ENCODE measurements at places on chromosomes 7 and 10.

DNA sequence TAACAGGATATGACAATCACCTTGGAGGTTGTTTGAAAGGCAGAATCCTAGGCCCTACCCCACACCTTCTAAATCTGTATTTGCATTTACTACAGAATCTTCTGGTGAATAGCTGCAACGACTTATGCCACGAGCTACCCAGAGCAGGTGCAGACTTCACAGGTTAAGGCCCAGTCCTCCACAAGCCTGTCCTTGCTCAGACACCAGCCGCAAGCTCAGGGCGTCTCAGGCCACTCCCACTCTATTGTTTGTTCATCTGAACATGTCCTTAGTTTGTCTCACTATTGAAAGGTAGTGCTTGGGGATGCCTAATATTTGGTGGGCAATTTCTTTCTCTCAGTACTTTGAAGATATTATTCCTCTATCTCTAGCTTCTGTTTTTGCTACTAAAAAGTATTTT lies 18.9 kb upstream of the RBM33 start:
- no peak for DNase-seq

GRCh38 chr10:131755200-131755599 lies 145.6 kb upstream of the PPP2R2D start:
- DNase-seq, result no peak

DNA sequence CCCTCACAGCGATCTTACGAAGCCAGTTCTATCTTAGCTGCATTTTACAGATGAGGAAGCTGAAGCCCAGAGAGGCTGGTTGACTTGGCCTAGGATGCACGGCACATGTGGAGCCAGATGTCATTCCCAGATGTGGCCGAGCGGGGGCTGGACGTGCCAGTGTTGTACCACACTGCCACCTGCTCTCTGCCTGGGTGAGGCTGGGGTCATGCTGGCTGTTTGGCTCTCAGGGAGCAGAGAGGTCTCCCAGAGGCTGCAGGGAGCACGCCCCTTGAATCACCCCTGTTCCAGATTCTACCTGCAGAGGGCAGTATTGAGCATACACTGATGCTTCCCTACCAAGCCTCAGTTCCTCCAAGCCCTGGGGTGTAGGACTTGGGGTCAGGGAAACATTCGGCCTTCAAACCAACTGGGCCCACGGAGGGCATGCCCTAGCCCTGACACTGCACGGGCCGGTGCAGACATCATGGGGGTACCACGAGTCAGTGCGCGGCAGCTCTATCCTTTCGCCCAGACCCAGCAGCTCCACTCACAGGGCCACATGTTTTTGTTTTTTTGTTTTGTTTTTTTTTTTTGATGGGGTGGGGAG lies 3.8 kb upstream of the GTF2IRD1 start:
- DNase-seq, result no peak

- DNase-seq, result no peak
These were observed 2.2 kb downstream of the CFAP46 start for GRCh38 chr10:132939957-132940790.

DNA sequence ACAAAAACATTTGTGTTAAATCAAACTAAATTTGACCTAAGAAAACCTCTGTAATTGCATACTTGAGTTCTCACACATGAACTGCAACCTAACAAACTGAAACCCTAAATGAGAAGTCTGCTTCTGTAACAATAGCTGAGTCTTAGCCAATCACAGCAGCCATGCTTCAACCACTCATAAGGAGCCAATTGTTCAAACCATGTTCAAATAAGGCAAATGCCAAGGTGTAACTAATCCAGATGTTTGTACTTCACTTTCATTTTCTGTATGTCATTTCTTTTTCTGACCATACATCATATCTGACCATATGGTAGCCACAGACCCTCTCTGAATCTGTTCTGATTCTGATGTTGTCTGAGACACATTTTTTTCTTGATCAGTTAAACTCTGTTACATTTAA lies 47.5 kb upstream of the ANTXRL start:
- DNase-seq, result no peak

GRCh38 chr7:99422186-99422585 lies 13.4 kb downstream of the BUD31 start:
- no peak for DNase-seq

GRCh38 chr10:2834214-2834613 lies 233.1 kb upstream of the PFKP start:
- DNase-seq, result no peak

- DNase-seq, result no peak
These were observed 349.6 kb downstream of the DNAJB6 start for GRCh38 chr7:157686285-157686894.

DNA sequence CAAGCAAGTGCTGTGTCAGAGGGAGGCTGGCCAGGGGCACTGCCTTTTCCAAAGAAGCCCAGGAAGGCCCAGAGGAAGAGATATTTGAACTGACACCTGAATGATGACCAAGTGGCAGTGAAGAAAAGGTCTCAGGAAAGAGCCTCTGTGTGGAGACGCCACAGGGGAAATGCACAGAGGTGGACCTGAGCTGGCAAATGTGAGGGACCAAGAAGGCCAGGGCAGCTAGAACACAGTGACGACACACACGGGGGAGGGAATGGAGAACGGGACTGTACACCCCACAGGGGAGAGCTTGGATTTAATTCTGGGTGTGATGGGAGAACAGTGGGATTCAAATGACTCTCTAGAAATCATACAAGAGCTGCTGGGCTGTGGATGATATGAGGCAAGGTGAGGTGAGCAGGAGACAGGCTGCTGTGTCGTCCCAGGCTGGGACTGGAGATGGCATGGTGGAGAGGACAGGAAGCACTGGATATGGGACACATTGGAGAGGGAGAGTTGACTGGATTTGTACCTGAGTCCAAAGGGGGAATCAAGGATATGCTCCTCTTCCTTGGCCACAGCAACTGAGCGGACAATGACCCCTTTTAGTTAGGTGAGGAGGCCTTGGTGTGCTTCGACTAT lies 84.2 kb upstream of the DDC start:
- no peak for DNase-seq

DNA sequence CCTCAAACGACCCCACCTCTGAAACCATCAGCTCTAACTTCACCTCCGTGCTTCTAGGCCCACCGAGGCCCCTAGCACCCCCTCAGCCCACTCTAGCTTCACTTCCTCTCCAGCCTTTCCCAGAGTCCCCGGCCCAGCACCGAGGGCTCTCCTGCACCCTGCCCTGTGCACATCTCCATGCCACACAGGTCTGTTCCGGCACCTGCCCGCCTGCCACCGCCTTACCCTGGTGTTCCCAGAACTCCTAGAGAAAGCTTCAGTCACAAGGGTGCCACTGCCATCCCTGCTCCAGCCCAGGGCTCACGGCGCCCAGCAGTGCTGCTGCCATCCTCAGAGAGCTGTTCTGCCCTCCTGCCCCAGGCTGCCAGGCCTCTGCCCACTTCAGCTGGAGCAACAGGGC lies 61.3 kb upstream of the INSIG1 start:
- no peak for DNase-seq

DNA sequence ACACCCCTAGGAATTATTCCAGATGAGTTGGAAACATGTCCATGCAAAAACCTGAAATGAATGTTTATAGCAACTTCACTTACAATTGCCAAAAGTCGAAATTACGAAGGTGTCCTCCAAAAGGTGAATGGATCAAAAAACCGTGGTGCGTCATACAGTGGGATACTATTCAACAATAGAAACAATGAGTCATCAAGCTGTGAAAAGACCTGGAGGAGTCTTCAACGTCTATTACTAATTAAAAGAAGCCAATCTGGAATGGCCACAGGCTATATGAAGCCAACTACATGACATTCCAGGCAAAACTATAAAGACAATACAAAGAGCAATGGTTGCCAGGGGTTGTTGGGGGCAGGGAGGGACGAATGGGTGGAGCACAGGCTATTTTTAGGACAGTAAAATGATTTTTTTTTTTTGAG lies 12.6 kb upstream of the PPP2R2D start:
- DNase-seq, result no peak

GRCh38 chr10:105699504-105699903 lies 1058.4 kb downstream of the SORCS3 start:
- DNase-seq, result no peak

GRCh38 chr10:77319557-77319956 lies 318.1 kb downstream of the KCNMA1 start:
- no peak for DNase-seq

- no peak for DNase-seq
These were observed 402.6 kb downstream of the SORCS1 start for GRCh38 chr10:106761906-106762305.

GRCh38 chr10:102904346-102904745 lies 13.7 kb upstream of the CNNM2 start:
- no peak for DNase-seq

- peak; percentile 10 for DNase-seq
These were observed 87.1 kb downstream of the SLC16A9 start for GRCh38 chr10:59622320-59623132.

- DNase-seq, result no peak
These were observed 1.9 kb upstream of the PLAU start for GRCh38 chr10:73908853-73909539.

- DNase-seq, result no peak
These were observed 220.3 kb upstream of the STK17A start for GRCh38 chr7:43362652-43363034.

GRCh38 chr7:158001621-158002320 lies 585.9 kb downstream of the PTPRN2 start:
- peak; percentile 70 for DNase-seq

- DNase-seq, result no peak
These were observed 658.0 kb upstream of the FOXK1 start for GRCh38 chr7:4024133-4024532.

DNA sequence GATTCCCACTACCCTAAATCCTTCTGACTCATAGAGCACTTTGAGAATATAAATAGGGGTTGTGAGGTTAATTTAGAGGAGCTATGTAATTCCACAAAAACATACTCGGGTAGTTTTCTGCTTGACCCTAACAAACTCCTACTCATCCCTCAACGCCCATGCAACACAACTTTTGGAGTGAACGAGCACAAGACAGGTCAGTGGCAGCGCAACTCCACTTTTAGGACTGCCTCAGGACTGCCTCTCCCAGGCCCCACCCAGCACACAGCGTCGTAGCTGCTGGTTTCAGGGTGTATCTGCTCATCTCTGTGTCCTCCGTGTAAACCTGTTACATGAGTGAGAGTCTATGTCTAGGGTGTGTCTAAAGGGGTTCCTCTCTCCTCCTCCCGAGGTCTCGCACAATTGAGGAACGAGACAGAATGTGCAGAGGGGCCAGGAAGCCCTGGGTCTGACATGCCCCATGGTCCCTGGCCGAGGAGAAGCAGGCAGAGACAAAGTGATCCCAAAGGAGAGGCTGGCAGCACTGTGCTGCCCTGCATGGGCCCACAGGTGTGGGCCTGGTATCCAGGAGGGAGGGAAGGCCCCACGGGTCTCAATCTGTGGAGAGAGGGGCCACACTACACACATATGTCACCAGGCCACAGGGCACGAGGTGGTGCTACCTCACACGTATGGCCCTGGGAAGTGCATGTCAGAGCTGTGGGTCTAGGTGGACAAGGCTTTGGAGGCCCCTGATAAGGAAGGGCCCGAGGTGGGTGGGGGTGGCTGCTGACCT lies 45.5 kb downstream of the CAMK2B start:
- DNase-seq, result no peak

- DNase-seq, result no peak
These were observed 80.4 kb downstream of the ADK start for GRCh38 chr10:74231375-74231774.

GRCh38 chr7:26307226-26307625 lies 15.6 kb downstream of the SNX10 start:
- no peak for DNase-seq

GRCh38 chr7:136923111-136923667 lies 54.7 kb downstream of the CHRM2 start:
- no peak for DNase-seq

DNA sequence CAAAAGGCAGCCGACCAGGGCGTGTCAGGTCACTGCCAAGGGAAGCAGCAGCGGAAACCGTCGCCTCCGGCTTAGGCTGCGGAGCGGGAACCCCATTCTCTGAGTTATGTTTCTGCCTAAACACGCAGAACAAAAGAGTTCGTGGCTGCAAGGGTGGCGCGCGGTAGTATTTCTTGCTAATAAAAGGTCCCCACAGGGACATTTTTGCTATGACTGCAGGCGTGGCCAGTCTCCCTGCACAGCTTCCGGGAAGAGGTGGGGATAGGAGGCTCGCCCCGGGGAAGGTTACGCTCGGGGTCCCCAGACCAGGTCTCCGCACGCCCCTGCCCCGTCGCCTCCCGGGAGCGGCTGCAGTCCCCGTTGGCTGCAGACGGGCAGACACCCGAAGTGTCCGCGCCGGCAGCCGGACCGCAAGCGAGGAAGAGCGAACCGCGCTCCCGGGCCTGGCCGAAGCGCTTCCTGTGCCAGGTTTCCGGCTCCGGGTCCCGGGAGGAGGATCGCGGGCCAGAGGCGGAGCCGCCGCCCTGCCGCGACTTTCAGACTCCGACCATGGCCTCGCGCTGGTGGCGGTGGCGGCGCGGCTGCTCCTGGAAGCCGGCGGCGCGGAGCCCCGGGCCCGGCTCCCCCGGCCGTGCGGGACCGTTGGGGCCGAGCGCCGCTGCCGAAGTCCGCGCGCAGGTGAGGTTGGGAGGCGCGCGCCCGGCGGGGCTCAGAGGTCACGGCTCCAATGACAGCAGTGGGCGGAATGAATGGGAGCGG lies at the start of gene PDSS1:
PDSS1 (plus strand) TSS at position 539 of the 759 bp plus-strand sequence; CDS start at position 550, 11 bp downstream.
- peak; percentile 42 for DNase-seq

- DNase-seq, result no peak
These were observed 553 bp upstream of the ADD3 start for GRCh38 chr10:110007161-110007700.

DNA sequence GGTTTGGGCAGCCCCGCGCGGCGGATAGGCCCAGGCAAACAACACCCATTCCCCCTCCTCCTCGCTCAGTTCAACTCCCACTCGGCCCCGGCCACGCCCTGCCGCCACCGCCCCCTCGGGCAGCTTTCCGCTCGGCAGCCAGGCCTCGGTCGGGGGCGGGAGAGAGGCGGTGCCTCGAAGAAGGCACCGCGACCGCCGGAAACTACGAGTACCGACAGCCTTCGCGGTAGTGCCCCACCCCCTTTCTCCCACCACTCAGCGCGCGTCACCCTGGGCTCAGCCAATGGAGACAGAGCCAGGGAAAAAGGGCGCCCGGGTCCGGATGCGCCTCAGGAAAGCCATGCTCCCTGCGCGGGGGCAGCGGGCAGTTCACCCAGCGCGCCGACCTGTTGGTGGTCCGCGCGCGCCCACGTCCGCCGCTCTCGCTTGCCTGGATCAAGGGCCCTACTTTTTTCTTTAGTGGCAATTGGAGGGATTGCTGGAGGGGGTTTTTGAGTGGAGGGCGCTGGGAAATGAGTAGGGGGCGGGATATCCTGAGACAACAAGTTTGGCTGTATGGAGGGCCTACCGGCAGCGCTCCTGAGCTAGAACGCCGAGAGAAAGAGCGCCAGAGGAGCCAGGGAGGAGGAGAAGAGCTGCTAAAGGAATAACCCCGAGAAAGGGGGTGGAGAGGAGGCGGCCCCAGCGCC lies 557 bp upstream of the SP4 start:
- peak; percentile 90 for DNase-seq

- DNase-seq, result no peak
These were observed 20.4 kb downstream of the SH2B2 start for GRCh38 chr7:102306916-102307677.
